ENCODE measurements at places on chromosomes 3 and 15.

GRCh38 chr15:56778761-56779160 is 45.5 kb upstream of the ZNF280D start:
- DNase-seq = no peak

DNA sequence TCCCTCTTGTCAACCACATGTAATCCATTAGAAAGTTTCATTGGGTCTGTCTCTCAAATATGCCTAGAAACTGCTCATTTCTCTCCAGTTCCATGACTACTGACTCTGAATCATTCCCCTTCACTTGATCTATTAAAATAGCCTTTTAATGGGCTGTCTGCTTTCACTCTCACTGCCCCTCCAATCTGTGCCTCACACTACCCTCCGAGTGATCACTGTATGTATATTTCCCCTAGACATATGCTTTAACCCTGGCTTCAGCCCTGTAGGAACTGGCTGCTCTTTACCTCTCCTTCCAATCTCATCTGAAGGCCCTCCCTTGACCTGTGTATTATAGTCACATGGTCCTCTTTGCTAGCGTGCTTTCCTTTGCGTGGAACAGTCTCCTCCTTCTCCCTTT is 282.8 kb upstream of the ADAMTS9 start:
- no peak for DNase-seq

DNA sequence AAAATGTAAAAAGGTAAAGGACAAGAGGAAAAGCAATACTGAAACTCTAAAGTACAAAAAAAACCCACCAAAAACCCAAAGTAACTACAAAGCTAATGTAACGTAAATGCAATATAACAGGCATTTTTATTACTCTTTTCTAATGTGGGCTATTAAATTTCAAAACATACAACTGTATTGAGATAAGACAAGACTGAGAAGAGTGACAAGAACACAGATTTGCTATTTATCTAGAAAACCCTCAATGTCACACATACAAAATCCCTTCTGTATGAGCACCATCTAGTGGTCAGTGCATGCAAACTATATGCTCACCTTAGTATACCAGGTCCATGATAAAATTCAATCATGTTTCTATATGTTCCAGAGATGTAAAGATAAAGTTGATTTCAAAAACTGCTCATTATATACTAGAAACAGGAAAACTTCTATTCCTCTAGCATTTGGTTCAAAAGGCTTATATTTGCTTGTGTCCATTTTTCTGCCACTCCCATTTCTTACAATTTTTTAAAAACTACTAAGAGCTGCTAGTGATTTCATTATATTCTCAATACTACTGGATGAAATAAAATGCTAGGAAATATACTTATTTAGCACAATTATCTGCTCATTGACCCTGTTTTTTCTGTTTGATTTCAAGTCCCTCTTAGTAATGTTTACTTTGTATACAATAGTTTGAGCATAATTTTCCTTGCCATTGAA is 111.4 kb downstream of the DLG1 start:
- DNase-seq = no peak

DNA sequence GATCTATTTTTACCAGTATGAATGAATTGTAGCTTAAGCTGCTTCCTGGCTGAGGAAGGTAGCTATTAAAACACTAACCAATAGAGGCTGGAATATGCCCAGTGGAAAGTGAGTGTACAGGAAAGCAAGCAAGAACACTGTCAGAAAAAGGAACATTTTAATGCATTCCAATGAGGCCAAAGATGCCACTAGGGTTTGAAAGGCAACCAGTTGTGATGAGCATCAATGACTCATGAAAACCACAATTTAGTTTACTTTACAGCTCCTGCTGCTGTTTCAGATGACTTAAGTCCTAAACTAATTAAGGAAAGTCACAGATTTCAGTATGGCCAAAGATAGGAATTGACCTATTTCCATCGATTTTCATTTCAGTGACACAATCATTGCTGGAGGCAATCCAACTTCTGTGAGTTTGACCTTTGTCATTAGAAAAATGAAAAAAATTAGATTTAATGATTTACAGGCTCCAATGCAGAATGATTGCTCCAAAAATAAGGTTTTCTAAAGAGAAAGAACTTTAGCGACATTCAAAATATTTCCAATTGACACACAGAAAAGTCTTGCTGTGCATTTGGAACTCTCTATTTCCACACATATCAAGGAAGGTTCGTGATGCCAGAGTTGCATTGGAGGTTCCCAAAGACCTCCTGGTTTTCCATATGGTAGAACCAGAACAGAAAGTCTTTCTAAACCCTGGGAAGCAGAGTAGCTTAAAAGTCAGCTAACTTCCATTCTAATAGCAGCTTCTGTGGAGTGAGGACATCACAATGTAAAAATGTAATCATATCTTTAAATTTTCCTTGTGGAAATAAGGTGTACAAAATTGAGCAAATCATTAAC is 103.0 kb downstream of the SUCNR1 start:
- no peak for DNase-seq

DNA sequence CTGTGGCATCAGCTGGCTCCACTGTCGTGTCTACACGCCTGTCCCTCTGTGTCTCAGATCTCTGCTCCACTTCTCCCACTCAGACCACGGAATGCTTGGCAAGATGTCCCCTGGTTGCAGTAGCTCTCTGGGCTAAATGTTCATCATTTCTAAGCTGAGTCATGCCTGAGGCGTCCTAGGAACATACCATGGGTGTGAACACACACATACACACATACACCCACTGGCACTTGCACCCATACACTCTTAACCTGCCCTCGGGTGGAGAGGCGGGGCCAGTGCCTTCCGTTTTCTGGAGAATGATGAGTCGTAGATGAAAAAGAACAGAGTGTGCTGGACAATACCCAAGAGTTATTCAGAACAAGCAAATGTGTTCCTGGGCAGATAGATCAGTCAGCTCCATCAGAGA is 72.4 kb downstream of the SENP2 start:
- DNase-seq = no peak

- no peak for DNase-seq
Observed at GRCh38 chr3:191094057-191094845, 104.8 kb upstream of the OSTN start.

- DNase-seq = no peak
Observed at GRCh38 chr15:90337256-90337655, 14.8 kb upstream of the ZNF774 start.

- no peak for DNase-seq
Observed at GRCh38 chr3:48598323-48599076, 3.4 kb upstream of the COL7A1 start.

DNA sequence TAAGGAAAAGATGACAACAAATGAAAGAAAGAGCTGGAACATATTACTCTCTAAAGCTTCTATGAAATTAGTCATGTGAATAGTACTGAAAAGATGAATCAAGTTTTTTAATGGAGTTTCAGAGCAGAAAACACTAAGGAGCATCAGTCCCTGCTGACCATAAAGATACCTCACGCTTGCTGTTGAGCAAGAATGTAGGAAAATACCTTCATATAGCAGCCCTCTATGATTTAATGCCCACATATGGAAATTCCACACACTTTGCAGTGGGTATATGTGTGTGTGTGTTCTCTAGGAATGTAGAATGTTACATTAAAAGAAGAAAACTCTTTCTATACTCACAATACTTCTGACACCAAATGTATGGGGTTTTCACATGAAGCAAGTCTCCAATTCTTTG is 355.0 kb downstream of the ERC2 start:
- no peak for DNase-seq

DNA sequence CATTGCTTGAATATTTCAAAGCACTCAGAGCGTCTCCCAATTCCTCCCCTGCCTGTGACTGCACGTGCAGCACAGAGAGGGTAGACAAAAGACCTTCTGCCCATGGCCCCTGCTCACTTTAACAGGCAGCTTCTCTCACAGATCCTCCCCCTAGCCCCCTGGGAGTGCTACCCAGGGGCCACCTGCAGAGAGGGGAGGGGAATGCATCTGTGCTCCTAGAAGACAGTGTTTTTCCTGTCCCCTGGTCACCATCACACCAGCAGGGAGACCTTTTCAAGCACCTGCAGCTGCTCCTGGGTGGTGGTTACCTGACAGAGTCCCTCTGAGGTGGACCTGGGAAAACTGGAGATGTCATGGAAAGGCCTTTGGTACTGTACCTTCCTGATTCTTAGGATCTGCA is 56.7 kb upstream of the PRR23C start:
- DNase-seq = no peak

GRCh38 chr15:72809329-72809728 is 25.8 kb upstream of the ADPGK start:
- DNase-seq = no peak

GRCh38 chr15:71874245-71874644 is 63.9 kb downstream of the NR2E3 start:
- DNase-seq = no peak

DNA sequence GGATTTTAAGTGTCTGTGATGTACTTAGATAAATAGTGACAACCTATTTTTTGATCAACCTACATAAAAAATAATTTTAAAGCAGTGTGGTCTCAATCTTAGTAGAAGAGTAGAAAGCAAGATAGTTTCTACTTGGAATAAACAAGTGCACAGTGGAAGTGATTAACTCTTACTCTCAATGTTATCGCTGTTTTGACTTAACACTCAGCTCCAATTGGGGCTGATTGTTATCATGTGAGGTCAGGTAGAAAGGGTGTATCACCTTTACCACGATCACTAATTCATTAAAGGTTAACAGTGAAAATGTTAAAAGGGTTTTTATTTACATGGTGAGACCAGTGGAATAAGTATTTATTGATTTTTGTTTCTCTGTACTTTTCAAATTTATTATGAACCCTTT is 22.4 kb upstream of the APH1B start:
- no peak for DNase-seq

GRCh38 chr3:139522421-139522820 is 17.1 kb downstream of the RBP1 start:
- DNase-seq = no peak

GRCh38 chr3:29281344-29282241 is 722 bp downstream of the RBMS3 start:
- no peak for DNase-seq

DNA sequence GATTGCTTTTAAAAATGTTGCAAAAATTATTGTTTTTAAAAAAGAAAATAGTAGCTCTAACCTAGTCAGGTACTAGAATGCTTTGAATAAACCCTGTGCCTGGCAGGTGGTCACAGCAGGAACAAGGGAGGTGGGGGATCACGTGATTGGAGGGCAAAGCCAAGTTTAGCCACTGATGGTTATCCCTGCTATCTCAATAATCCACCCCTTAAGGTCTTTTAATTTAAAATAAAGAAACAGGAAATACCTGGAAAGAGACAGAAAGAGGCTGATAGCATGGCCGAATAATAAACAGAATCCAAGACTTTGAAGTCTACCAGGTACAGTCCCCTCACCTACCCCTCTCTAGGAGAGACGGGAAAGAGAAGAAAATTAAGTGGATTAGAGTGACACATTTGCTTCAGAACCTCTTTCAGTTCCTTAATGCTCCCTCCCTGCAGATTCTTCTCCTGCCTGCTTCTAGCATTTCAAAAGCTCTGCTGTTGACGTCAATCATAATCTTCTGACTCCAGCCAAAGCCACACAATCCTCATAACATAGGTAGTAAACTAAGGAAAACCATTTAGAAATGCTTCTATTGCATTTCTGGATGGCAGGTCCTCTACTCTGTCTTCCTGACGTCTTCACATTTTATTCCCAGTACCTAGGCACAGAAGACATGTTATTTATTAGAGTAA is 303.4 kb upstream of the MME start:
- DNase-seq = no peak

DNA sequence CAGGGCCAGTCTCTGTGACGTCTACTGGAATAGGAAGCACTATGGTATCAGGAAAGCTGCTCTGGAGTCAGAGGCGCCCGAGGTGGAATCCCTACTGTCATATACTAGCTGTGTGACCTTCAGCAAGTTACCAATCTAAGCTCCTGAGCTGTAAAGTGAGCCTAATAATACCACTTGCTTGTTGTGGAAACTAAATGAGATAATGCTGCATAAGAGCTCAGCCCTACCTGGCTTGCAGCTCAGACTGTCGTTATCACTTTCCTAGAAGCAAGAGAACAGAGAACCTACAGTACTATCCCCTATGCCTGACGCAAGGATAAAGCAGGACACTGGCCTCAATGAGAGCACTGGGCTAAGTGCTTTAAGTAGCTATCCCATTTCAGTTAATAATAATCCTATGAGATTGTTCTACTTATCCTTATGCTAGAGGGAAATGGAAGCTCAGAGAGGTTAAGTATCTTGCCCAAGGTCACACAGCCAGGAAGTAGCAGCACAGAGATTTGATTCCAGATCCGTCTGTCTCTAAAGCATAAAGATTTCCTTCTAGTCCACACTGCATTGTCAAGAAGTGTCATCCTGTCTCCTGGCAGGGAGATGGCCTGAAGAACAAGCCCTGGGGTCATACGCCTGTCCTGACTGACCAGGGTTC is 195.2 kb downstream of the TLE3 start:
- no peak for DNase-seq

GRCh38 chr3:112638327-112639020 is 2.5 kb downstream of the CCDC80 start:
- DNase-seq = no peak

DNA sequence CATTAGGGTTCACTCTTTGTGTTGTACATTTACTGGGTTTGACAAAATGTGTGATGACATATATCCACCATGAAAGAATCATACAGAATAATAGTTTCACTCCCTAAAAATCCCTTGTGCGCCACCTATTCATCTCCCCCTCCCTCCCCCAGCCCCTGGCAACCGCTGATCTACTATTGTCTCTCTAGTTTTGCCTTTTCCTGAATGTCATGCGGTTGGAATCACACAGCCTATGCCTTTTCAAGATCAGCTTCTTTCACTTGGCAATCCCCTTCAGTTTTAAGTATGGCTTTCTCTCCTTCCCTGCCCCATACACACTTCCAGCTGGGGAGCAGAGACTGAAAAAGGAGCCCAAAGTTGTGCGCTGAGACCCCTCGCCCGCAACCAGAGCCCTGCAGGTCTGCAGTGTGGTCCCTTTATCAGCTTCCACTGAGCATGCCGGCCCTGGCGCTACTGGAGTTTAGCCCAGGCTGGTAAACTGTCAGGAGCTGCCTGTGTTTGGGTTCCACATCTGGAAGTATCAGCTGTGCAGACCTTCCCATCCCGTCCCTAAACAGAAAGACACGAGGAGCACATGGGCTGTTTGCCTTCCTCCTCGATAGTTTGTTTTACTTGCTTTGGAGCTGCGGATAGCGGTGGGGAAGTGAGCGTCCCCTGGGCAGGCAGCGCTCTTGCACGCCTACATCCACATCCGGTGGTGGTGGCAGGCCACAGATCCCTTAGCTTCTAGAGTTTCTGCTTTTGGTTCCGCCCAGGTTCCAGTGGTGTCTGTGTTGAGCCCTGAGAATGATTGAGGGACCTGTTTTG is 12.3 kb downstream of the BOC start:
- DNase-seq = no peak

DNA sequence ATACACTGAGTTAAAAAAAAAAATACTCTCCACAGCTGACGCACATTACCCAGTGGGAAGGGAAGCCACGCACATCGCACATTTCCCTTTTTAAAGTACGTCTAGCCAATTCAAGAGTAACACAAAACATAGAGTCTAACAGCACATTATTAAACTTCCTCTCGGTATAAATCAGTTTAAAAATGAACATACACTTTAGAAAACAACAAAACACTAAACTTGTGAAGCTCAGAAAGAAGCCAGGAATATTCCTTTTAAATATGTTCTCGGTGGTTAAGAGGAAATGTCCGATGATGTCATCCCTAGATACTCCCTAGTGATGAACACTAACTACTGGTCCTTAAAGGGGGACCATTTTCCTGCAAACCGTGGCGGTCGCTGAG is 721 bp downstream of the MYEF2 start:
- no peak for DNase-seq

- no peak for DNase-seq
Observed at GRCh38 chr3:32886296-32886695, 65.1 kb upstream of the CCR4 start.

Measured in stimulated activated CD8-positive, alpha-beta memory T cell treated with anti-CD3 and anti-CD28 coated beads, Interleukin-15, amount 100 ng/mL, for 1 hour (primary cell).